ENCODE measurements at places on chromosomes 2 and 18.

GRCh38 chr2:220556658-220557057, 929.2 kb downstream of the SLC4A3 start:
- no peak for DNase-seq

DNA sequence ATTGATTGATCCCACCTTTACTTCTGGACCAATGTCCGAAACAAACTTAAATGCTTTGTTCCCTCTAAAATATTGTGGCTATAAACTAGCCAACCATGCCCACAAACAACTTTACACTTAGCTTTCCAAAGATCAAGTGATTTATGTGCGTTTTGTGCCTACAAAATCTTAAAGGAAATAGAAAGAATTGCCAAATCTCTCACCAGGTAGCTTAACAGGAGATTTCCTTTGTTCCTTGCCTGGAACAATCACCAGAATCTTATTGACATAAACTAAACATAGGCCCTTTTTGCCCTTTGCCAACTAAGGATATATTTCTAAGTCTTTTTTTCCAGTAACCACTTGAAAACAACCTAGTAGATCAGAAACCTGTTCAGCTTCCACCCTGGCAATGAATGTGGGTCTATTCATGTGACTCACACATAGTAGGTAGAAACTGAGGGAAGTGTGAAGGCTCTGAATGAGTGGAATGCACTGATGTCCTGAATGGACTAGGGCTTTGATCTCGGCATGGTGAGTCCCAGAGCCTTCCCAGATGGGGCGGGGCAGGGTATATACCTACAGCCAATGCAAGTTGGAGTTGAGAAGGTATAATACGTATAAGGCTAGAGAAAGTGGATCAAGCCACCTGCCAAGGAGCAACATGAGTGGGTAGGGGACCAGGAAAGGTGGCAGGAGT, 94.6 kb upstream of the PPP1CB start:
- DNase-seq = no peak

- peak; percentile 39 for DNase-seq
Observed at GRCh38 chr2:7057865-7058400, 140.7 kb downstream of the RNF144A start.

DNA sequence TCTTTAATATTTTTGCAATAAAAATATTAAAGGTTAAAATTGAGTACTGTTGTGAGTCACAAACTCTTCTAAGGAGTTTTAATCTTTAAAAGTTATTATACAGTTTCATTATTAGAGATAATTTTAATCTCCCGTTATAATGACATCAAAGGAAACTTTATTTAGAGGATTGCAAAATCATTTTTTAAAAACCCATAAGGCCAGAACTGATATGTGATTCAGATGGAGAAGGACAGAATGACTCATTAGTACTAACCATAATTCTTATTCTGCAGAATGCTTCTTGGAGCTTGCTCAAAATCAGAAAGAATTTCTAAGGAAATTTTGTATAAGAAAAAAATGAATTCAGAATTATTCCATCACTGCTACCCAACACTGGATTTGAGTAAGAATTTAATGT, 12.5 kb upstream of the HNRNPLL start:
- no peak for DNase-seq
